Lung (tissue), 17 donors: ENCODE measurements at places on chromosomes 7 and 10. TPM values are rescaled to one million over a fixed set of nuclear protein-coding genes. Genes with fewer than 3 reads are reported as not detected.

DNA sequence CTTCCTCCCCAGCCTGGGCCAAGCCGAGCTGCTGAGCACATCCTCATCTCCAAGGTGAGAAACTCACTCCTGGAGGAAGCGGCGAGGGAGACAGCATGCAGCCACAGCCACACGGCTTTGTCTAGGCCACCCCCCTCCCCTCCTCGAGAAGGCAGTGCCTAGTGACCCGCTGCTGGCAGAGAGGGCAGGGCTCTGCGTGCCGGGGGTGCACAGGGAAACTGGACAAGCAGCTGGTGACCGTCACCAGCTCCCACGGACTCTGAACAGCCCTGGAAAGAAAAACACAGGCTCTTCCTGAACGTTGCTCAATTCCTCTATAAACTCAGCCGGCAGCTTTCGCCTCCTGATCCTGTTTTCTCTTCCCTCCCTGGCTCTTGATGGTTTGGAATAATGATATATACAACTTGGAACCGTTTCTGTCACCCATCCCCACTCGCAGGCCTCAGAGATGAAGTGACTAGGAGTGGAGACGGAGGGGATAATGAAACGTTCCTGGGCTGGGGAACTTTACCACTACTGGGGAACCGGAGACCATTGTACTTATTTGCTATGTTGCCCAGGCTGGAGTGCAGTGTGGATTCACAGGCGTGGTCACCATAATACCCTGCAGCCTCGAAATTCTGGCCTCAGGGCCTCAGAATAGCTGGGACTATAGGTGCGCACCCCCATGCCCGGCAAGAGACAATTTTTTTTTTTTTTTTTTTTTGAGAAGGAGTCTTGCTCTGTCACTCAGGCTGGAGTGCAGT is 19.3 kb downstream of the PAPOLB start:
- peak; percentile 98 for DNase-seq

The CALHM2 gene
- polyA plus RNA-seq = 32.9 TPM

DNA sequence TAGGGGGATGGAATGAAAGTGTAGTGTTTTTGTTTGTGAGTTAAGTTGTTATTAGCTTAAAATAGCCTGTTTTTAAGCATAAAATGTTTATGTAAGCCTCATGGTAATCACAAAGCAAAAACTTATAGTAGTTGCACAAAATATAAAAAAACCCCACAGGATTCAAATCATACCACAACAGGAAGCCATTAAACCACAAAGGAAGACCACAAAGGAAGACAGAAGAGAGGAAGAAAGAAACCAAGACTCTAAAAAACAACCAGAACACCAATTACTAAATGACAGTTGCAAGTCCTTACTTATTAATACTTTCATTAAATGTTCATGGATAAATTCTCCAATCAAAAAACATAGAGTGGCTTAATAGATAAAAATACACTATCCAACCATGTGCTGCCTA is 63.6 kb downstream of the ANKRD7 start:
- DNase-seq = no peak

- no peak for DNase-seq
These were observed 90.5 kb downstream of the CALN1 start for GRCh38 chr7:72321637-72322036.

- no peak for DNase-seq
These were observed 5.1 kb downstream of the GOLGA7B start for GRCh38 chr10:97854743-97855142.

DNA sequence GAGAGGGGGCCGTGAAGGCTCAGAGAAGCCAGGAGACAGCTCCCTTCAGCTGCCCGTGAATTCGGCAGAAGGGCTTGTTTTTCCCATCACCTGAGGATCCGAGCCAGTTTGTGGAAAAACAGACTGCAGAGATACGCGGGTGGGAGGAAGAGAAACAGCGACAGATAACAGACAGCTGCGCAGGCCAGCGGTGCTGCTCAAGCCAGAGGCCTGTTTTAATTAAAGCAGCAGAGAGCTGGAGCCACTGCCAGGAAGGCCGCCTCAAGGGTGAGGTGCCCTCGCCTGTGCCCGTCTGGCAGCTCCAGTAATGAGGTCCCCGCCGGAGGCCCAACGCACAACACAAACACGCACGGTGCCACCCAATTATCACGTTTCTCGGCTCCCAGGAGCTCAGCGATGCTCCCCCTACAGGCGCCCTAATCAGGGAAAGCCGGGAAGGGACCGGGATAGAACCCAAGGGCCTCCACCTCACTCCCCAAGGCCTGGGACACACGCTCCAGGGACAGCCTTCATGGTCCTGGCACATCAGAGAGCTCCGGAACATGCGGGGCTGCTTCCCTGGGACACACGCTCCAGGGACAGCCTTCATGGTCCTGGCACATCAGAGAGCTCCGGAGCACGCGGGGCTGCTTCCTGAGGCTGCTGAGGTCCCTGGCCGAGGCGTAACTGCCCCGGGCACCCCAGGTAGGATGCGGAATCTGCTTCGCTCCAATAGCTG is 60.6 kb upstream of the DNAAF5 start:
- no peak for DNase-seq

GRCh38 chr7:39696631-39697030 is 73.3 kb downstream of the RALA start:
- no peak for DNase-seq
